ENCODE measurements at places on chromosomes 2 and 18.

GRCh38 chr2:121151311-121152109 is 133.5 kb downstream of the TFCP2L1 start:
- DNase-seq = no peak

GRCh38 chr18:34929336-34929780 is 111.9 kb upstream of the MAPRE2 start:
- no peak for DNase-seq

DNA sequence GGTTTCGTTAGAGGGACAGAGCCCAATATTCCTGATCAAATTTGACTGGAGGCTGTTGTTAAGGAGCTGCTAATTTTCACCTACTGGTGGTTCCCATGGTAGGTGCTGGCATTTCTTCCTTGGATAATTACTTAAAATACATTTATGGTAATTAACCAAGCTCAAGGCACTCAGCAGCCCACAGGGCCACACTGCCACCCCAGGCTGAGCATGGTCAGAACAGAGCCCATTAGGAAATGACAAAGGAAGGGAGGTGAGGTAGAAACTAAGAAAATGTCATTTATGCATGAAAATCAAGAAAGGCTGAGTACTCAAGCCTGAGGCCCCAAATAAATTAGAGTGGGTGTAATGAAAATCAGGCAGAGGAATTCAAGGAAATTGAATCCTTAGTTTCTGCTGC is 510.2 kb upstream of the GYPC start:
- no peak for DNase-seq

DNA sequence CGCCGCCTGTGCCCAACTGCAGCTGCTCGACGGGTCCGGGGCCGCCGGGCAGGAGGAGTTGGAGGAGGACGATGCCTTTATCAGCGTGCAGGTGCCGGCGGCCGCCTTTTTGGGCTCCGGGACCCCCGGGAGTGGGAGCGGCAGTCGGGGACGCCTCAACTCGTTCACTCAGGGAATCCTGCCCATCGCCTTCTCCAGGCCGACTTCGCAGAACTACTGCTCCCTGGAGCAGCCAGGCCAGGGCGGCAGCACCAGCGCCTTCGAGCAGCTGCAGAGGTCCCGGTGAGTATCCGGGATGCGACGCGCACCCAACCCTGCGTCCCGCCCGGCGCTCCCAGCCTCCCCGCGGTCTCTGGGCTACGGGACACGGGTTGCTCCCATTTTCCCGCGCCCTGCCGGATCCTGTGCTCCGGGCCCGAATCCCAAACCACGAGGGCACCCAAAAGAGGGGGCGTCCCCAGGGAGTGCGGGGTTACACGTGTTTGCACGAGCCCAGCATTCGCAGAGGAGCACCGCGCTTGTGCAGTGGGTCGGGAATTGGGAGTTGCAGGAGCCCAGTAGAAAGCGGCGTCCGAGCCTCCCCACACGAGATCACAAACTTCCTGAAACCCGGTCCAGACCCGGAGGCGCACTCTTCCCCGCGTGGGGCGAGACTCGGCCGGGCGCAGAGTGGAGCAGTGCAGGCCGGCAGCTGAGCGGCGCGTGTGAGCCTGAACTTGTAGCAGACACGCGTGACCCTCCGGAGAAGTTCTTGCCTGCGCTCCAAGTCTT is 1.2 kb downstream of the CABLES1 start:
- DNase-seq = no peak

DNA sequence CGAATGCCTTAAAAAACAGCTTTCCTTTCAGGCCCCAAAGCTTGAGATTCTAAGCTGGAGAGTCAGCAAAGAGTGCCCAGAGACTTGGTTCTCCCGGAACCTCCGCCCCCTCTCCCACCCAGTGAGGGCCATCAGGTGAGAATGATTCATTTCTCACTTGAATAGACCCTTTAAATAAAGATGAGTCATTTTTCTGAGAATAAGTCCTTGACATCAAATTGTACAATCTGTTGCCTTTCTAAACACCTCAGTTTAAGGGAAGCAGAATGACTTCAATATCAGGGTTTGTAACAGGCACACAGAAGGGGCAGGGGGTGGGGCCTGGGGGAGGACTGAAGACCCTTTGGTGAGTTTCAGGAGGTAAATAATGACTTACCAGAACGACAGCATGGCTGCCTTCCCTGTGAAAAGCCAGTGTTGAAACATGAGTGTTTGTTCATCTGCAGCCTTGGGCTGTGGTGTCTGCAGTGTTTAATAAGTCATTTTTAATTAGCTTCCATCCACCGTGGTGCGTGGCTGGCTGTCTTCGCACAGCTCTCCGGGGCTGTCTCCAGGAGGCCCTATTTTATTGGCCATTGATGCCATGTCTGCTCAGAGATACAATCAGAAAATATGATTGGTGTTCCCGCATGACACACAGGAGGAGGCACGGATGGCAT is 134.9 kb upstream of the ZNF236 start:
- no peak for DNase-seq

GRCh38 chr2:64947885-64948284 is 41.3 kb upstream of the SLC1A4 start:
- no peak for DNase-seq

DNA sequence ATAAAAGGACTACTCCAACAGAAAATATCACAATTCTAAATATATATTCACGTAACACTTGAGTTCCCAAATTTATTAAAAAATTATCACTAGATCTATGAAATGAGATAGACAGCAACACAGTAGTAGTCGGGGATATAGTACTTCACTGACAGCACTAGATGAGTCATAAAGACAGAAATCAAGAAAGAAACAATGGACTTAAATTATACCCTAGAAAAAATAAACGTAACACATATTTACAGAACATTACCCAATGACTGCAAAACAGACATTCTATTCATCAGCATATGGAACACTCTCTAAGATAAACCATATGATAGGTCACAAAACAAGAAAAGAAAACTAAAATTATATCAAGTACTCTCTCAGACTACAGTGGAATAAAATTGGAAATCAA is 429.4 kb downstream of the MBD2 start:
- DNase-seq = no peak

Data from RWPE2 (cell line).